ENCODE measurements at places on chromosomes 2 and 18. TPM values are rescaled to one million over a fixed set of nuclear protein-coding genes. Genes with fewer than 3 reads are reported as not detected.

GRCh38 chr2:174376967-174377366 lies 18.6 kb upstream of the SCRN3 start:
- DNase-seq, result no peak

DNA sequence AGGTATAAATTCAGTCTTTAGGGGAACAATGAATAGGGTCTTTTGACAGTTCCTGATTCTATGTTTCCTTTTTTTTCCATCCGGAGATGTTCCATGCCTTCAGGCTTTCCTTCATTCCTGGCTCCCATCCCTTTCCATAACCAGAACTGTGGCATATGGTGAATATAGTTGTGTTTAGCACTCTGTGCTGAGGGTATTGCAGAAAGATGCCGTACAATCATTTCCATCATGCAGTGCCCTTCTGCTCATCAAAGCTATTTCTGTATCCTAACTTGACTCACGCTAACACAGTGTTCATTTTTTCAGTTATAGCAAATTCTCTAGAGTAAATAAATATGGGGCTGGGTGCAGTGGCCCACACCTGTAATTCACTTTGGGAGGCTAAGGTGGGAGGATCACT lies 131.9 kb upstream of the EML6 start:
- DNase-seq, result no peak

DNA sequence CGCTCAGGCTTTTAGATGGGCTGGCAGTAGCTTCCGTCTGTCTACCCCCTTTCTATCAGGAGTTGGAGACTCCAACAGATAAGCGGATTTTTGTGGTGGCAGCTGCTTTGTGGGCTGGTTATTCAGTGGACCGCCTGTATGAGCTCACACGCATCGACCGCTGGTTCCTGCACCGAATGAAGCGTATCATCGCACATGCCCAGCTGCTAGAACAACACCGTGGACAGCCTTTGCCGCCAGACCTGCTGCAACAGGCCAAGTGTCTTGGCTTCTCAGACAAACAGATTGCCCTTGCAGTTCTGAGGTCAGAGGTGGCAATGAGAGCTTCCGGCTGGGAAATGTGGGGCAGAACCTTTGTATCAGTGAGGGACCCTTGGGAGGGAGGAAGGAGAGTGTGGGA lies 14.8 kb downstream of the CAD start:
- DNase-seq, result no peak

- no peak for DNase-seq
Observed at GRCh38 chr2:229672021-229672420, 42.3 kb downstream of the DNER start.

- DNase-seq, result no peak
Observed at GRCh38 chr2:67625690-67626475, 228.8 kb downstream of the ETAA1 start.

DNA sequence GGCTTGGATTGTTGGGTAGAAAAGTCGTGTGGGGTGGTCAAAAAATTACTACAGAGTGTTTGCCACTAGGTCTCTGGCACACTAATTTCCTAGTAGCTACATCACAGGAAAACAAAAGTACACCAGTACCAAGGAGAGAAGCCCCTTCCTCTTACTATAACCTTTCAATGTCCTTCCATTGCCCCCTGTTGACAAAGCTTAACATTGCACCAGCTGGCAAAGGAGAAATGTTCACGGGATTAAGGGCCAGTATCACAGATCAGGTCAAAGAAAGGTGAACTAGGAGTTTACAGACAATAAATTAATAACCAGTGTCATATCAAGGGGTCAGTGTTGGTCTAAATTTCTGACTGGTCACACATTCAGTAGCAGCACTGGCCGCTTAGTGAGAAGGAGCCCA lies 1139.6 kb upstream of the FAM98A start:
- DNase-seq, result no peak

GRCh38 chr2:72794572-72794971 lies 31.3 kb downstream of the EXOC6B start:
- DNase-seq, result no peak

GRCh38 chr2:205369813-205370212 lies 312.5 kb upstream of the NRP2 start:
- DNase-seq, result no peak

DNA sequence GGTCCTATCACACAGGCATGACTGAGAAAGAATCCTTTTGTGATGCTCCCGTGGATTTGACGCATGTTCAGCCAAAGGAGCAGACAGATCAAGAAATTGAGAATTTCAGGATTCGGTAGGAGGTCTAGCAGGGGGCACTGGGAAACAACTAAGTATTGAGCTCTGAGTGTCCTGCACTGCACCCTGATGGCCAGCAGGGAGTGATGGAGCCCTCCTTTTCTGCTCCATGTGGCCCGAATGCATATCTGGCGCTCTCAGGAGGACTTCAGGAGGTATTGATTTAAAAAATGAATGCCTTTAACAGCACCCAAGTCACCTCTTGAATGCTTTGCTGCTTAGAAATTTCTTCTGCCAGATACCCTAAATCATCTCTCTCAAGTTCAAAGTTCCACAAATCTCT lies 58.0 kb downstream of the ZNF519 start:
- DNase-seq, result no peak

GRCh38 chr2:154142480-154142879 lies 270.8 kb downstream of the GALNT13 start:
- no peak for DNase-seq

DNA sequence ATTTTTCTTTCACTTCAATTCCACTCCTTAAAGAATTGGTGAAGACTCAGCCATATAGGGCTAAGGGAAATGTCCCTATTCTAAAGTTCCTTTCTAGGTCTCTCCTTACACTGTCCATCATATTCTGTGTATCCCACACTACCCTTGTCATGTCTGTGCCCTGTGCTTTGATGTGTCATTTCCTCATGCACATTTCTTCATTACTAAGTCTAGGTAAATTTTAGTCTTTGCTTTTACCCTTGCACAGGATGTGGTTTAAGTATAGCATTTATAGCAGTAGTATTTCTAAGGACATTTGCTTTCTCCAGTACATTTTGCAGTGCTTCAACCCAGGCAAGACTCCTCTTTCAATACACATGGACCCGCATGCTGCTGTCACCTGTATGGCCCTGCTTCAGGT lies 221.5 kb upstream of the ACVR2A start:
- no peak for DNase-seq

The RFX8 gene
- not detected for total RNA-seq
